ENCODE measurements at places on chromosomes 2 and 18.

GRCh38 chr2:168607992-168608391, 151.9 kb downstream of the CERS6 start:
- no peak for DNase-seq

DNA sequence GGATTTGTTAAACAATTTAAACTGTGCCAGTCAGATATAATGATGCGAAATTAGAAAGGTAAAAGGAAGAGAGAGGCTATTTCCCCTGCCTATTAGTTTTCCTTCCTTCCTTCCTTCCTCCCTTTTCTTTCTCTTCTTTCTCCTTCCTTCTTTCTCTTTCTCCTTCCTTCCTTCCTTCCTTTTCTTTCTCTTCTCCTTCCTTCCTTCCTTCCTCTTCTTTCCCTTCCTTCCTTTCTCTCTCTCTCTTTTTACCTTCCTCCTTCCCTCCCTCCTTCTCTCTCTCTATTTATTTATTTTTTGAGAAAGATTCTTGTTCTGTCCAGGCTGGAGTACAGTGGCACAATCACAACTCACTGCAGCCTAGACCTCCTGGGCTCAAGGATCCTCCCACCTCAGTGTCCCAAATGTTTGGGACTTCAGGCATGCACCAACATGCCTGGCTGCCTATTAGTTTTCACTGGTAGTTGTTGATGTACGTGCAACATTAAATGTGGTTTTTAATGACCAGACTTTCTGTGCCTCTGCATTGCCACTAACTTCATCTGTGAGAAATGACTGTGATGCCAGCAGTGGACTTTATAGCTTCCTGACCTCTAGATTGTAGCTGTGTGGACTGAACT, 48.7 kb upstream of the NFE2L2 start:
- no peak for DNase-seq

GRCh38 chr2:49278141-49278540, 123.8 kb upstream of the FSHR start:
- no peak for DNase-seq

- no peak for DNase-seq
Observed at GRCh38 chr2:70937866-70938585, 2.3 kb downstream of the ATP6V1B1 start.

GRCh38 chr2:163794635-163795034, 58.8 kb upstream of the FIGN start:
- DNase-seq, result no peak

- DNase-seq, result no peak
Observed at GRCh38 chr2:2742726-2743125, 411.7 kb upstream of the MYT1L start.

- DNase-seq, result no peak
Observed at GRCh38 chr18:76757925-76758324, 64.4 kb upstream of the ZNF236 start.

DNA sequence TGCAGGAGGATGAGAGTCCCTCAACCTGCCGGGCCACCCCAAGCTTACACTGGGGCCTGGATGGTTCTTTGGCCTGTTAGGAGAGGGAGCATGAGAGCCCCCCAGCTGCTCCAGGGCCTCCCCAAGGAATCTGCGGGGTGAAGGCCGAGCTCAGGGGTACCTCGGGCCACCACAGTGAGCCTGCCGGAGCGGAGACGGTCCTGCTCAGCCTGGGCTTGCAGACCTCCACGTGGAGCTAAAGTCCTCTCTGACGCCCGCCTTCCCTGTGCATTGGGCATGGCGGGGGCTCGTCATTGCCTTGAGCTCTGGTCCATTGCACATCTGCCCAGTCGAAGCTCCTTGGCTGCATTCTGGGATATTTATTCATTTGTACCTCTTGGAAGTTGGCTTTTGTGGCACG, 62.7 kb downstream of the ASB1 start:
- no peak for DNase-seq

DNA sequence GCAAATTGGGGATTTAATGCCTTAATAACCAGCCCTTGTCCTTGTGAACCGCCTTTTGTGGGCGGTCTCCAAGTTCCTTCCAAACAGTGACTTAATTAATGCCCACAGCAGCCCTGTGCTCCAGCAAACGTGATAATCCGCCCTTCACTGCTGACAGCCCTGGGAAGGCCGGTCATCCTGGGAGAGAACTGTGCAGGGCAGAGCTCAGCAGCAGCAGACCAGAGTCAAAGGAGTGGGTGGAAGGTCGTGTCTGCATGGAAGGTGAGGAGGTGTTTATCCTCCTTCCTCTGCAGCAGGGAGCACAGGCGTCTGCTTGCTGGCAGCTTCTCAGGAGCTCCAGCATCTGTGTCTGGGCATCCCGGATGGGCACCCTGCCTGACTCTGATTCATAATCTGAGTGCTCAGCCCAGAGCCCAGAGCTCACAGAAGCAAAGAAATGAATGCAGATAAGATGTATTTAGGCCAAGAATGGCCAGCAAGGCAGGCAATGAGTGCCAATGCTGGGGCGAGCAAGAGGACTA, 270.0 kb upstream of the PXDN start:
- no peak for DNase-seq

DNA sequence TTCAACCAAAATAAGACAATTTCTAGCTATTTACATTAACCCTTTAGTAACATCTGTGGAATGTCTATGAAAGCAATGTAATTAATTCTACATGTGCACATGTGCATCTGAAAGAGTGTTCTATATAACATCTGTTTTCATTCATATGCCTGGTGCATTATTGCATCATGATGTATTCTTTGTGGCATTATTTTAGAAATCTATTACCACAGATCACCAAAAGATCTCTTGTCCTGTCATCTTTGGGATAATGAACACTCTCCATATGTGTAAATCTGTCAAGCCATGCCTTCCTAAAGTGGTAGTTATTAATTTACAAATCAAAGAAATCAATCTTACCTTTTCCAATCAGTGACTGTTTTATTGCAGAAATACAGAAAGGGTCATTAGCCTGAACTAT, 86.9 kb downstream of the TRIB2 start:
- DNase-seq, result no peak

DNA sequence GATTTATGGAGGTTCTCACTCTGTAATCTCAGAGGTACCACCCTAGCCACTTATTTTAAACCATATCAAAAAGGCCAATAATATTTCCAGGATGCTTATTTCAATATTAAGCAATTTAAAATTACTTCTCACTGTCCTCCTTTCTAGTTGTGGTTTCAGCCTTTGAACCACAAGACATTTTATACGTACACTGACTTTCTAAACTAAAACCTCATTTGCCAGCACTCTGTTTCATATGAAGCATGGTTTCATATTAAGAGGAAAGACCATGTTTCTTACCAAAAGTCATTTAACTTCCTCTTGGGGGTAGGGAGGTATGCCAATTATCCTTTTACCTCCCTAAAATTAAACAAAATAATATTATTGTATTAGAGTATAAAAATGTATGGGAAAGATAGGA, 399.8 kb downstream of the CDH7 start:
- DNase-seq, result no peak

DNA sequence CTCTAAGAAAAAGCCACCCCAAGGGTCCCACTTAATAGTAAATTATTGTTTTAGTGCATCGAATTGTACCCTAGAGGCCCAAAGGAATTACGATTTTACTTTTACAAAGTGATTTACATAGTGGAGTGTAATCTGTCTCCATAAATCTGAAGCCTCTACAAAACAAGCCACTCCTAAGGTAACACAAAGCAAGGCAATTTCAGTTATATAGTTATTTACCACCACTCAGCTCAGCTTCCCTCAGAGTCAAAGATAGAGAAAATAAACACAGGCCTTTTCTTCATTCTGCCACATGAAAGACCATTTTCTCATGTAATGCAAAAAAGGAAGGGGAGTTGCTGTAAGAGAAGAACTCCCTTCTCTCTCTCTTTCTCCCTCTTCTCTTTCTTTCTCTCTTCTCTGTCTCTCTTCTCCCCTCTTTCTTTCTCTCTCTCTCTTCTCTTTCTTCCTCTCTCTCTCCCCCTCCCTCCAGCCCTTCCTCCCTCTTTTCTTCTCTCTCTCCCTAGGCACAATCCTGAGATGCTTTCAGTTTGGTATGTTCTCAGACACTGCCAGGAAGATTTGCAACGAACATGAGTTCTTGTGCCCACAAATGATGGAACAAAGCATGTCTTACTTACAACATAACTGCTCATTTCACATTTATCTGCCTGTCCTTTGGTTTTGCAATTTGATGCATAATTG, 264.5 kb downstream of the BCL2 start:
- DNase-seq, result no peak

- no peak for DNase-seq
Observed at GRCh38 chr2:32377928-32378327, 21.1 kb downstream of the BIRC6 start.

DNA sequence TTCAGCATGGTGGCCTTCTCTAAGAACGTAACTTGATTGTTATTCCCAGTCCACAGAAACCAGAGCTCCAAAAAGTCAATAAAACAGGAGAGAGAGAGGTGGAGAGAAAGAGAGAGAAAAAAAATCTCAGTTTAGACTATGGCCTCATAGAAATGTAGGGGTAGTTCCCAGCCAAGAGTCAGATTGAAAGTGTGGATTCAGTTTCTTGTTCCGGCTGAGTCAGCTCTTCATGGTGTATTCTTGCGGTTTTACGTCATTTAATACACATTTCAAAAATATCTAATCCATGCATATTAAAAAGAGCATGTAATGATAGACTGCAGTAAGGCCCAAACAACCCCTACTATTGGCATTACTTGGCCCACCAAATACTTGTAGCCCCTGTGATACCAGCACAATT, 303.9 kb downstream of the ETAA1 start:
- no peak for DNase-seq

DNA sequence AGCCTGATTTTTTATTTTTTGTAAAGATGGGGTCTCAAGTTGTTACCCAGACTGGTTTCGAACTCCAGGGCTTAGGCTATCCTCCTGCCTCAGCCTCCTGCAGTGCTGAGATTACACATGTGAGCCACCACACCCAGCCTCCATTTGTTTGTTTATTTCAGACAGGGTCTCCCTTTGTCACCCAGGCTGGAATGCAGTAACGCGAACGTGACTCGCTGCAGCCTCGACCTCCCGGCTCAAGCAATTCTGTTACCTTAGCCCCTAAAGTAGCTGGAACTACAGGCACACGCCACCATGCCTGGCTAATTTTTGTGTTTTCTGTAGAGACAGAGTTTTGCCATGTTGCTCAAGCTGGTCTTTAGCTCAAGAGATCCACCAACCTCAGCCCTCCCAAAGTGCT, 27.2 kb downstream of the UBXN4 start:
- DNase-seq, result no peak

- DNase-seq, result no peak
Observed at GRCh38 chr2:234251326-234252271, 201.1 kb downstream of the SPP2 start.

DNA sequence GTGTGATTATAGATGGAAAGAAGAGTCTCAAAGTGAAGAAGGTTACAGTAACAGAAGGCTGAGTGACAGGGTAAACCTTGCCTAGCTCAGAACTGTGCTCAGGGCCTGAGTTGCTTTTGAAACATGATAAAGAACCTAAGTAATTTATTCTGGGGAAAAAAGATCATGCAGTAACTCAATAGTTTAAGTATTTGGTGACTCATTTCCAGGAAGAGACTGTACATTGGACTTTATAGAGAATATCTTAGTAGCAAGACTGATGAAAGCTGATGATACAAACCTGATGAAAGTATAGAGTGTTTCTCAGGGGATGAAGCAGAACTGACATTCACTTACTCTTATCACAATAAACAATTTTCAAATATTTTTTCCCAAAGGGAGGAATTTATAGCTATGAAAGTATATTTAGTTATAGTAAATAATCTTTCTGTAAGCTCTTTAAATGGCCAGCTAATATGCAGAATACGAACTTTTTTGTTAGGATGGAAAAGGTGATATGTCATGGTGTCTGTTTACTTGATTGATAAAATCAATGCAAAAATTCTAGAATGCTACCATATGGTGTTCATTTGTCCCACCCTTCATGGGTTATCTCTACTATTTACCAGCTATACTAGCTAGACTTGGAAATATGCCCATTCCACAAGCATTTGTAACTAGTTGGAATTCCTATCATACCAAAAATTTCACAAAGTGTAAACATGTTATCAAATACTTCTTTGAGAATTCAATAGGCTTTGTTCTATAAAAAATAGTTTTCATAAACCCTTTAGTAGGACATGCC, 1265.5 kb upstream of the ACVR2A start:
- no peak for DNase-seq

DNA sequence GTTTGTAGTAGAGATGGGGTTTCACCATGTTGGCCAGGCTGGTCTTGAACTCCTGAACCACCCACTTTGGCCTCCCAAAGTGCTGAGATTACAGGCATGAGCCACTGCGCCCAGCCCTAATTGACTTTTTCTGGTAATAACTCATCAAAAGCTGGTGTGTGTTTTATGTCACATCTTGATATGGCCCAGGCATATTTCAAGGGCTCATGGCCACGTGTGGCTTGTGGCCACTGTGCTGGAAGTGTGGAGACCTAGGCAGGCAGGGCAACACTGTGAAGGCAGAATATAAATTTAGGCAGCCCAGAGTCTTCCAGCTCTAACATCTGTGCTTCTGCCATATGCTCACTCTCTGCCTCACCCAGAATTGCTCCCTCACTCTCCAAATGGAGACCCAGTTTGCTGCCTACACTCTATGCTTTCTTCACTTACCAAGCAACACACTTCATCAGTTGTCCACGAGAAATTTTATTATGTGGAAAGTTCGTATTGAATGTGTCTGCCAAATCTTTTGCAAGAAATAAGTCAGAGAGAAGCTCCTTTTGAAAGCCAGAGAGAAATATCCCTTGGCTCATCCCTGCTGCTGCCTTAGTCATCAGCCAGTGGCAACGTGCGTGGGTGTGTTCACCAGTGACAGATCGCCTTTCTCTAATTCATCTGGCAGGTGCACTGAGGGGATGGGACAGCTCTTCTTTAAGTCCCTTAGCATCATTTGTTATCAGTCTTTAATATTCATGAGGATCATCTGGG, 129.4 kb upstream of the CXCR4 start:
- DNase-seq, result no peak

DNA sequence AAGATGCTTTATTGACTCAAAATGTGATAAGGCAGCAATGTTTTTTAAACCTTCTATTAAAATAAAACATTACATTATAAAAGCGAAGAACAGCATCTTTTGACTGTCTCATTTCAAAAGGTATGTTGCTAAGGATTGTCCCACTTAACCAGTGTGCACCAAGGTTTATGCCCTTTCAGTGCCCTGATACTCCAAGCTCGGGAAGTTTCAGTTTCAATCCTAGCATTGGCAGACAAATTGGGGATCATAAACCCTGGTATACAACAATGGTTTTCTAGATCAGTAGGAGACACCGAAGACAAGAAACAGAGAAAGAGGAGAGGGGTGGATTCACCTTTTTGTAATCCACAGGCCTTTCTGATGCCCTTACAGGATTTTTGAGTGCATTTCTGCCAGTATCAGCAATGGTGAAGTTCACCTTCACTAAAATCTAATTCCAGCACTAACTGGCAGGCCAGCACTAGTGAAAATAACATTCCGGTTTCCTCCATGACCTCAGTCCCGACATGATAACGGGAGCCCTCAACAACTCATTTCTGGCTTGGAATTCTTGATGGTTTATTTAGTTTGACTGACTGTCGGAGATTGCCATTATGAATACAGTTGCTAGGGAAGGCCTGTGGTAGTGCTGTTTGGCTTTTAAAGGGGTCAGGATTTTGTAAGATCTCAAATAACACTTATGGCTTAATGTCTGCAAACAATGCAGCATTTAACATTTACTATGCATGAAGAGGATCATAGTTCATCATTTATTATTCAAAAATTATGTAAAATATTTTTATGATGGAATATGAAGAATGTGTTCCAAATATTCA, 33.3 kb upstream of the FIGN start:
- DNase-seq, result no peak

All from stimulated activated CD4-positive, alpha-beta T cell treated with anti-CD3 and anti-CD28 coated beads, Interleukin-1b, Interleukin-23, amount 100 ng/mL, for 1 hour (primary cell).